ENCODE measurements at places on chromosomes 3 and 15.

- no peak for DNase-seq
Measured at GRCh38 chr15:78210349-78210717, 24.0 kb downstream of the ACSBG1 start.

GRCh38 chr3:190320594-190321362, 1.5 kb downstream of the CLDN1 start:
- DNase-seq = no peak

GRCh38 chr3:12895391-12896062, 54.2 kb upstream of the RPL32 start:
- DNase-seq = no peak

GRCh38 chr15:52256366-52256765, 39.2 kb downstream of the MYO5C start:
- DNase-seq = peak; percentile 57

DNA sequence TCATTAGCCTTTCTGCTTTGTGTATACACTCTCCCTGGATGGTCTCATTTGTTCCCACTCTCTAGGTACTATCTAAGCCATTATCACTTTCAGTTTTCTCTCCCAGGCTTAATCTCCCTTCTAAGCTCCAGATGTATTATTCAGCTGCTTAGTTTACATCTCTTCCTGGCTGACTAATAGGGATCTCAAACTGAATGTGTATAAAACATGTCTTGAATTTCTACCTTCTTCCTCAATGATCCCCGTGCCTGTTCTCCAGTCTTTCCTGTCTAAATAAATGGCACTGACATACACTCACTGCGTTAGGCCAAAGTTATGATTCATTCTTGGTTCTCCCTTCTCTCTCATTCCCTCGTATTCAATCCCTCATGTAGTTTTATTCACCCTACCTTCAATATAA, 127.3 kb downstream of the NR2F2 start:
- DNase-seq = no peak

DNA sequence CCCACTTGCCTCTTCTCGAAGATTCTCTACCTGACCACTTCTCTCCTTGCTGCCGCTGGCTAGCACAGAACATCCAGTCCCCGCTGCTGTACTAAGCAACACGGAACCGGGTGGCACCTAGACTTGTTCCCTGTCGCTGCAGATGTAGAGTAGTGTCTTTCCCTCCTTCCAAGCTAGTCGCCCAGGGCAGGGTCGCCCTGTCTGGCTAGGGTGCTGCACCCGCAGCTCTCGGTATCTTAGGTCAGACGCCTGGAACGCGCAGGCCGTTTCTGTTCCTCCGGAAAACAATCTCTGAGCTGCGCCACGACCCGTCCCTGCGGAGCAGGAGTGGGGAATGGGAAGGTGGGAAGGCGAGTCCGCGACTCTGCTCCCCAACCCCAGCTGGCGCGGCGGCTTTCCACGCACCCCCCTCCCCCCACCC, 758 bp upstream of the SNX33 start:
- DNase-seq = no peak

GRCh38 chr3:48428572-48429316, 1.1 kb downstream of the PLXNB1 start:
- no peak for DNase-seq

DNA sequence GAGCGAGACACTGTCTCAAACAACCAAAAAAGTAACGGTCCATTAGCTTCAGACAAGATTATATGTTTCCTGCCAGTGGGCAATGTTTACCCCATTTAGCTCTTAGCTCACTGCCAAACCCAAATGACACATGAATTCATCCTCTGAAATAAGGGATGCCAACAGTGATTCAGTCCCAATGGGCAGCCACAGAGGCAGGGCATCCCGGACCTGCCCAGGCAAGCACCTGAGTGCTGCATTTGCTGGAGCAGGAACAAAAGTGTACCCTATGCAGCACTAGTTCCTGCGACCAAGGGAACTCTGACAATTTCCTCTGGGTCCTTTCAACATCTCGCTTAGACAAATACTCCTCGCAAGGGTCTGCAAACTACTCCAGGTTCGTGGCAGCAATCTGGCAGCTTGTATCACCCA, 8.0 kb downstream of the IP6K2 start:
- DNase-seq = no peak

- no peak for DNase-seq
Measured at GRCh38 chr3:181730316-181730715, 18.6 kb downstream of the SOX2 start.

DNA sequence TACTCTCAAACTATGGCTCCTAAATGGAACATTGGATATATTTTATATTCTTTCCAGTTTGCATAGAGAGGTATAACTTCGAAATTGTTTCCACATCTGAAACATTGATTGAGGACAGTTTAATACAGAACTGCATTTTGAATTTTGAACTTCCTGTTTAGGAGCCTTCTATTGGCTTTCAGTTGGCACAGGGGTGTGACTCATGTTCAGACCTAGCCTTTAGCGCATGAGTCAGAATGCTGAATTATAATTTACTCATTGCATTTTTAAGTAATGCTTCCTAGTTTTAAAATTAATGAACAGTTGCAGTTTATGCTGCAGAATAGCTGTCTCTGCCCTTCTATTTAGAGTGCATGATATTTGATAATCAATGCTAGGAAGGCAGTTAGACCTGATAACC, 751.7 kb downstream of the CADM2 start:
- no peak for DNase-seq

DNA sequence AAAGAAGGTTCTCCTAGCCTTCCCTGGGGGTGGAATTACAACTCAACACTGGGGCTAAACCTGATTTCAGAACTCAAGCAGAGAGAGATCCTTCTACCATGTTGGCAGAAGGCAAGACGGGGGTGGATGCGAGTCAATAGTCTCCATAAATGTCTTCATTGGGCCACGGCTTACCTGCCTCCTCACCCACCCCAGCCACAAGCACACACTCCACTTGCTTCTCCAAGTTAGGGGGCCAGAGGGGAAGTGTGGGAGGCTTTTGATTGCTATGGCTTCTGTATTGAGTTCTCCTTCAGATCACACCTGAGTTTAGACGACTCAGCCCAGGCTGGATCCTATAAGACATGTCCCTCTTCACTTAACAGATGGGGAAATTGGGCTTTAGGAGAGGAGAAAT, 178.9 kb downstream of the UACA start:
- no peak for DNase-seq

DNA sequence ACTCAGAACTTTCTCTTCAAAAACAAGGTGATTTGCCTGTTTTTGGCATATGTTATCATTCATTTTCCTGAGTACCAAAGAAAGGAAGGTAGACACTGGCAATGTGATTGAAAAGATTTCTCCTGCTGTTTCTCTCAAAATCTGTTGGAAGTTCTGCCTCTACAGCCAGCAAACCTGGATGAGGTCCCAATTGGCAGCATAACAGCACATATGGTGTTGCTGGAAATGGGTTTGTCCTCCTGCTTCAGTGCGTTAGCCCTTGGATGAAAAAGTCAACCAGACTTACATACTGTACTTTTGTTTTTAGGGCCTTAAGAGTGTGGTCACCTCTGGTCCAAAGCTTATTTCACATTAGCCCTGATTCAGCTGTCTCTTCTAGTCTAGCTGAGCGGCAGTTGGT, 237.6 kb upstream of the MME start:
- DNase-seq = no peak

DNA sequence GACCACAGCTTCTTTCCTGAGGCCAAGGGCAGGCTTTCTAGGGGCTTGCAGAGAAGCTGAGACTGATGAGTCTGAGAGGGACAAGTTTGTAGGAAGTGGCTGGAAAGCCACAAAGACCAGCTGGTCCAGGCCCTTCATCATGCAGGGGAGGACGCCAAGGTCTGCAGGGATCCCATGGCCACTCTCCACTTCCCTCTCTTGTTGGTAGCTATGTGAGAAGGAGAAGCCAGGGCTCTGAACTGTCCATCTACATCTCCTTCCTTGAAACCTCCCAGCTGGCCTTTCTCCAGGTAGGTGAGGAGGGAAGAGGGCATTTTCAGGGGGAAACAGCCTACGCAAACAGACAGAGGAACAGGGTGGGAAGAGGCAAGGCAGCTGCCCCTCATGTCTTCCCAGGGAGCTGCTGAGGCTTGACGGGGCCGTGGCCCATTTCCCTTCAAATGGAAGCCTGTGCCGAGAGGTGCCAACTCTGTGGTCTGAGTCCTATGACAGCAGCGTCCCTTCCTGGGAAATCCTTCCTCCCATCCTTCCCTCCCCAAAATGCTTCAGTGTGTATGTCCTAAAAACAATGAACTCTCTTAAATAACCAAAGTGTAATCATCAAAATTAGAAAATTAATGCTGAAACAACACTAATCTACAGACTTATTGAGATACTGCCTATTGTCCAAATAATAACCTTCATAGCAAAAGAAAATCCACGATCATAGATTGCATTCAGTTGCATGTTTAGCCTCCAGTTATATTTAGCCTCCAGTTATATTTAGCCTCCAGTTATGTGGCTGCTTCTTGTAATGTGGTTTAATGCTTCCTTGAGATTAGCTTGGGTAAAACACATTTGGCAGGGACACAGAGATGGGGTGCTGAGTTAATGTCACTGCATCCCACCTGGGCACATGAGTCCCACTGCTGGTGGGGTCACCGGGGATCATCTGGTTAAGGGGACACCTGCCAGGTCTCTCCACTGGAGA, 36.0 kb downstream of the GNB5 start:
- DNase-seq = no peak

DNA sequence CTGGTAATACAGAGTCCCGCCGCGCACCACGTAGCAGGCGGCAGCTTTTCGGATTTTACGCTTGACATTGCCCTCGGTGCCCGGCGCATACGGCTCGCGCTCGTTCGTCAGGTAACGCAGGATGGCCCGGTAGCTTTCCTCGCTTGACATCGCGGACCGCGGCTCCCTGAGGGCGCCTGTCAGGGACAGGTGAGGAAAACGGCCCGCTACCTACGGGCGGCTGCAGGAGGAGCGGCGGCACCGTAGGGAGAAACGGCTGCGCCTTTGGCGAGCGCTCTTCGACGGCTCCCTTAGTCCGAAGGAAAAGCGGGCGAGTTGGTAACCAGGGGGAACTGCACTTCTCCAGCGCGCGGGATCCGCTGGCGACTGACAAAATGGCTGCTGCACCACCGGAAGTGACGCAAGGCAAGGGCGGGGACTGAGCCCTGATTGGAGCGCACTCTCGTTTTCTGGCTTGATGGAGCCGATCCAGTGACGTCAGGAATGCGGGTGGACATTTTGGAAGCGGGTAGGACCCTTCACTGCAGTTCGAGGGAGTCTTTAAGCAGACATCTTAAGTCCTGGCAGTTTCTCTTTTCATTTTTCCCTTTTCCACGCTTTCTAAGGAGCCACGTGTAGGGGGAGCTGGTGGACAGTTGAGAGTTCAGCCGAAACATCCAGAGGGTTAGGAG, at the start of gene ZBTB11:
ZBTB11 (minus strand) TSS at position 368 of the 671 bp plus-strand sequence; CDS start at position 150, 218 bp downstream.
- peak; percentile 99 for DNase-seq

DNA sequence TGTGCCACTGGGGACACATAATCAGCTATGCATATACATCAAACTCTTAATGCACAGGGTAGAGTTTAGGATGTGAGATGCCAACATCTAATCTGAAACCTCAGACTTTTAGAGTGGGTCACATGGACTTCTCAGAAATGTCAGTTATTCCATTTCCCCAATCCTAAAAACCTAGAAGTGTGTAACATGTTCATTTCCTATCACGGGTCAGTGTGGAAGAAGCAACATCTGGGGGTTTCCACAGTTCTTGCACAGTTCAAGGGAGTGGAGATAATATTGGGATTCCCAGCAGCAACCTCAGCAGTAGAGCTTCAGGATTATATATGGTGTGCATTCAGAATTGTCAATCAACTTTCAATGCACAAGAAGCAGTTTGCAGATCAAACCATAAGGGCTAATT, 44.4 kb upstream of the SPRED1 start:
- no peak for DNase-seq

DNA sequence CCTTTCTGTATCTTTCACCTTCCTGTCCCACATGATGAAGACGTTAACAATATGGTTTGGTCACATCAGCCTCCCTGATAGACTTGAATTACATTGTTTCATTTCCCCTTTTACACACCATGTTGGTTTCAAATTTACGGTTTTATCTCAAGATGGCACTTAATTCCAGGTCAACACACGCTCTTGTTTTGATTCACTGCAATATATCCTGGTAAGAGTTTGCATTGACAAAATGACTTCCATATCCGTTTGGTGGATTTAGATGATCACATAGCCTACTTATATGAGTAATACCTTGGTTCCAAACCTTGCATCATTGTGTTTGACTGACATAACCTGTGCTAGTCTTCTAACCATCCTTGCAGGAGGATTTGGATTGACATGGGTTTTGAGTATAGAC, 499.4 kb downstream of the ROBO1 start:
- DNase-seq = no peak

DNA sequence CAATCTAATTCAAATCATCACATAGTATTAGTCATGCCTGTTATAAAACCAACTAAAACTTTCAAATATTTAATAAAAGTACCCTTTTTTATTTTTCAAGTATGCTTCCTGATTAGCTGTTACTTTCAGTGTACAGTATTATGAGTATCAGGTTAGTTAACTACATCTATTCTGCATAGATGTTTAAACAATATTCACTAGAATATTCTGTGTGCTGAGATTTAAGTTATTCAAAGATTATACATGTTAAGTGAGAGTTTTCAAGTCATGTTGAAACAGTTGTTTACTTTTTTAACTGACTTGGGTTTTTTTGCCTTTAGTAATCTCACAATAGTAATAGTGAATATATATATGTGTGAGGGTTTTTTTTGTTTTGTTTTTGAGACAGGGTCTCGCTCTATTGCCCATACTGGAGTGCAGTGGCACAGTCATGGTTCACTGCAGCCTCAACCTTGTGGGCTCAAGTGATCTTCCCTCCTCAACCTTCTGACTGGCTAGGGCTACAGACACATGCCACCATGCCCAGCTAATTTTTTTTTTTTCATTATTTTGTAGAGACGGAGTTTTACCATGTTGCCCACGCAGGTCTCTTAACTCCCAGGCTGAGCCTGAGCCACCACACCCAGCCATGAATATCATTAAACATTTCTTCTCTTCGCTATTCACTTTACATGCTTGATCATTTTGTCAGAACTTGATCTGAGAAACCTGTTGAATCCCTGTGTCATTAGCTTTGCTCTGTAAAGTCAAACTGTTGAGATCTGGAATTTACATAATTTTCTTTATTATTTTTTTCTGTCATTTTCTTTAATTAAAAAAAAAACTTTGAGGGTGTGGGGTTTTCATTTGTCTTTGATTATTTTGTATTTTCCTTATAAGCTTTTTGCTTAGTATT, 286.2 kb upstream of the UBE2E1 start:
- DNase-seq = no peak

DNA sequence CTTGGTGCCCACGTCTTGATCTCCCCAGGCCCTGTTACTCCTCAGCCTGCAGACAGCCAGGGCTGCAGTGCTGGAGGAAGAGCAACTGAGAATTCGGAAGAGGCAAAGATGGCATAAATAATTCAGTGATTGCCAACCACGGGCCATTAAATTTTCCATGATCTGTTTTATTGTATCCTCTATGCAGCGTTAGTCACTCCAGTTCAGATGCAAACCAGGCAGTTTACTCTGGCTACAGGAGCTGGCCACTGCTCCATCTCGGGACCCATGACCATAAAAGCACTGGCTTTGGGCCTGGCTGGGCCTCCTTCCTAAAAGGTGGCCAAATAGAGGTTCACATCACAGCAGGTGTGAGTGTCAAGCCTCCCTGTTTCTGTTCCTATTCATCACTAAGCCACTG, 137.6 kb upstream of the TLE3 start:
- no peak for DNase-seq

GRCh38 chr3:109023656-109024254, 70.1 kb upstream of the GUCA1C start:
- no peak for DNase-seq

All from HL-60 (cell line).